ENCODE measurements at places on chromosomes 4 and X.
A peak's percentile ranks its signal among the peaks of the same experiment; 100 is the strongest.

GRCh38 chrX:121876305-121876704 lies 828.9 kb downstream of the GLUD2 start:
- ATAC-seq = no peak

DNA sequence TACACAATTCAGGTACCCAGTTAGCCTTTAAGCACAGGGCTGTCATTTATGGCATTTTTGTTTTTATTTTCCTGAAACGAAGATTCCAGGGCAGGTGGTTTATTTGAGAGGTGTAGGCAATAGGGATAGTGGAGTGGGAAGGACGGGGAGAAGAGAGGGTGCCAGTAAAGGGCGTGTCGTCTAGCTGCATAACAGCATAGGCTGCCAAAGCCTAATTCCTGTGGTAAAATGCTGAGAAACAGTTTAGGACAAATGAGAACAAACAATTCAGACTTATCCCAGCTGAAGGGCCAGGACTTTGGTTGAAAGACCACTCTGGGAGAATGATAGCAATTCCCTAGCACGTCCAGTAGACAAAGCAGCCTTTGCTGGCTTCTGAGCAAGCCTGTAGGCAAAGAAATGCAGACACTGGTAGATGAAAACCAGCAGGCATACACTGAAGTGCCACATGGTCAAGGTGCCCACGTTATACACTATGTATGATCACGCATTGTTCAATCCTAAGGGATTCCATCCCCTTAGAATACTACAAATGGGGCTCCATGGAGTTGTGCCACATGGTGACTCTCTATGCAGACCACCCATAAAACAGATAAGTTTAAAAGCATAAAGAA lies 70.6 kb downstream of the PKD2 start:
- ATAC-seq = no peak

- ATAC-seq = no peak
Observed at GRCh38 chr4:181962321-181962720, 280.9 kb upstream of the TENM3 start.

- no peak for ATAC-seq
Observed at GRCh38 chr4:68175562-68176155, 46.0 kb upstream of the TMPRSS11F start.

DNA sequence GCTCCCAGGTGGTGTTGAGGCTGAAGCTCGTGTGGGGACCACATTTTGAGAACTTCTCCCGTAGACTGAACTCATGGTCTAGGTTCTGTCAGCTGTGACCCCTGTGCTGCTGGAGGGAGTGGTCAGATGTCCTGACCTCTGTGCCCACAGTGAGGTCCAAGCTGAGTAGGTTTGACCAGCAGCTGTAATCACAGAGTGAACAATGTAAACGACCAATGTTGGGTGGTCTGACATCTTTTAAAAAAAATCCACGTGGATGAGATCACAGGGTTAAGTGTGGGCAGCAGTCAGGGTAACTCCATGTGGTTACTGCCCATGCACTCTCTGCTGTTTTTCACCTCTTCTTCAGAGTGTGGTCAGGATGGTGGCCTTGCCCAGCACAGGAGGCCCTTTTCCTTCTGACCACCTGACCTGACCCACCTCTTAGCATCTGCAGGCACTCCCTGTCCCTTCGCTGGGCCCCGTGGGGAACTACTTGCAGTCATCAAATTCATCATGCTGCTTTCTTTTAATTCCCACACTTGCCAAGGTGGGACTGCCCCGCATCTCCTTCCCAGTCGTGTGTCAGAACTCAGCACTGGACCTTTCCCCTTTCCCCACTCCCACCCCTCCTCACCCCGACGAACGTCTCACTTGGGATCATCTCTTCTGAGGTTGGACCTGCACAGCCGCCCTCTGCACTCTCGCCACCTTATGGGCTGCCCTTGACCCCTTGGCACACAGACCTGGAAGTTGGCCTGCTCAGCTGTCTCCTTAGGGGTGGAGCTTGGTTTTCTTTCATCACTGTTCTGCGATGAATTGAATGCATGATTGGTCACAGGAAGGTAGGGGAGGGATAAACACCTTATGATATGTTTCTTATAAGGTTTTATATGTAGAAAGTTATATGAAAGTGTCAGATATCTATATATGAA lies 120.1 kb downstream of the PTTG2 start:
- no peak for ATAC-seq

DNA sequence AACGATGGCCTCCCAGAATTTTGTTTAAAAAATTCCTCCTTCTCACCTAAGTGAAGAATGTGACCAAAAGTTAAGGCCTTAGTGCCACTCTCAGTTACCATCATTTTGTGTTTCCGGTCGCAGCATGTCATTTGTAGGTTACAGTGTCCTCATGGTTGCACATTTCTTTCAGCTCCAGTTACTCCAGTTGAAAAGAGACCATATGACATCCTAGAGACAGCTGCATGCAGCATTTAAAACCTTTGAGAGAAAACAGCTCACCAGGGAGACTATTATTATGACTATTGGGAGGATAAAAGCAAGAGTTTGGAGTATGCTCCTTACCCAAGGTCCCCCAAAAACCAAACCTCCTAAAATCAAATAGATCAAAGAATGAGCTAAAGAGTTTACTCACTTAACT lies 45.8 kb downstream of the MGARP start:
- ATAC-seq = no peak

DNA sequence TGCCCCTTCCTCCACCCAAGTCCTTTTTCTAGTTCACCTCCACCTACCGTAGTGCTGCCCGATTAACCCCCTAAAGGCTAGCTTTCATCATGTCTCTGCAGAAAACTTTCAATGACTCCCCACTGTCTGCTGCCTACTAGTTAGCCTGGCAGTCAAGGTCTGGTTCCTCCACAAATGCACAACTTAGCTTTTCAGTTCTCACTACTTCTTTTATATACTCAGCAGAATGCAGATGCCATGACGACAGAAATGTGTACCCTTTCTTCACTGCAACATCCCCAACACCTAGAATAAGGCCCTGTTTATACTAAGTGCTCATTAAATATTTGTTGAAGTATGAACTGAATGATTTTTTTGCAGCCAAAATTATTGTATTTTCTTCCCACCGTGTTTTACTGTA lies 30.9 kb upstream of the RASGEF1B start:
- ATAC-seq = no peak

DNA sequence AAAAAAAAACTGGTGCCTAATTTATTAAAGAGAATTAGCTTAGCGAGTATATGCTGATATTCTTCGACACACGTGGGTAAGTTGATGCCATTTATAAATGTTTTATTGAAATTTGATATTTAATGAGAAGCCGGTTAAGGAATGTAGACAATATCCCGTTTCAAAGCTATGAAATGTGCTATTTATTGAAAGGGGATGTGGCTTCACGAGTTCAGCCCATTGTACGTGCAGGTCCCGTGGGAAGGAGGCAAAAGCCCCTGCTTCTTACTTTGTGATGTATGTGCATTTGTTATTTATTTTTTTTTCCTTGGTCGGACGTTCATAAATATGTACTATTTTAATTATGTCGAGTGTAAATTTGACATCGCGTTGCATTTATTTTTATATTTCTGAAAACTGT lies 20.2 kb downstream of the SHOX start:
- no peak for ATAC-seq

DNA sequence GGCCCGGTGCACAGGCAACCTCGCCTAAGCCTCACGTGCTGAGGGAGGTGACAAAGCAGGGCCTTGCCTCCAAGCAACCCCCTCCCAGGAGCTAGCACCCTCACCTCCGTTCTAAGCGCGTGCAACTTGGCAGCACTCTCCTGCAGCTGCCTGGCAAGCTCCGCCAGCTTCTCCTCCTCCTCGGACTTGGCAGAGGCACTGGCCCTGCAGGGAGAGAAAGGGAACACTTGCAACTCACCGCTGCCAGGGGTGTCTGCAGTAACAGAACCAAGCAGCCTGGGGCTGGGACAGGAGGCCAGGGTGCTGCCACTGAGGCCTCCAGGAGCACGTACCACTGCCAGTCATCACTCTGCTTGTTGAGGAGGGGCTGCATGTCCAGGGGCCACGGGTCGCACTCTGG lies 10.3 kb upstream of the TREX2 start:
- ATAC-seq = no peak

GRCh38 chrX:108022491-108023089 lies 22.3 kb upstream of the VSIG1 start:
- ATAC-seq = peak; percentile 75

DNA sequence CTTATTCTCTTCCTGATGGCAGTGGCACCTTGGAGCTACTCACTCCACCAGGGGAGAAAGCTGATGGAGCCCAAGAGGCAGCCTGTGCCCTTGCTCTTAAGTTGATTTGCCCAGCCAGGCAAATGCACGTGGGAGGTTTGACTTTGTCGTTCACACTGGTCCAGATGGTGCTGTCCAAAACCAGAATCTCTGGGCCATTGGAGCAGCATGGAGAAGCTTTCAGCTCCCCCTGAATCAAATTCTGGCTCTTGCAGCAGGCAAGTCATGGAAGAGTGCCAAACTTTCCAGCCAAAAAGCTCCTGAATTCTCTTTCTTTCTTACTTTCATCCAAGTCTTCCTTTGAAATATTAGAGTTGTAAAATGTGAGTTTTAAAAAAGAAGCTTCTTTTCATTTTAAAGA lies 970.4 kb downstream of the RPA4 start:
- ATAC-seq = no peak

DNA sequence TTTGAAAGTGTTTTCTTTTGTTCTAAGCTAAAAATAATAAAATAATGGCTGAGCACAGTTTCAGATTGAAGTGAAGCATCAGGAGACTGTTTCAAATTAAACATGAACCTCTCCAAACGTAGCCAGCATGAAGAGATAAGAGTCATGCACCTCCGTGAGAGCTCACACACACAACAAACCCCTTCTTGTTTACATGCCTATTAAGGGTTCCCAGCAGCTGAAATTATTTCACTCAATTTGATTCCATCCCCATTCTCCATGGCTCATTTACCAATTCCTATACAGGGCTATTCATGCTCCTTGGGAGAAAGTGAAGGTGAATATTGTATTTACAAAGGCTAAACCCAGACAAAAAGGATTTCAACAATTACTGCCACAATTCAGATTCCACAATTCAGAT lies 954.1 kb upstream of the INTU start:
- ATAC-seq = no peak

Measured in activated CD4-positive, CD25-positive, alpha-beta regulatory T cell treated with anti-CD3 and anti-CD28 coated beads, Interleukin-2, amount 50 U/mL, for 24 hours (primary cell).